ENCODE measurements at places on chromosomes 6 and 20.
A peak's percentile ranks its signal among the peaks of the same experiment; 100 is the strongest.

- no peak for DNase-seq
Observed at GRCh38 chr6:104940893-104941728, 15.8 kb upstream of the LIN28B start.

GRCh38 chr20:36823121-36823520 is 49.6 kb upstream of the DSN1 start:
- DNase-seq: no peak

GRCh38 chr6:39777661-39778060 is 14.5 kb upstream of the DAAM2 start:
- no peak for DNase-seq

GRCh38 chr20:39222101-39222500 is 260.0 kb downstream of the DHX35 start:
- DNase-seq: no peak

DNA sequence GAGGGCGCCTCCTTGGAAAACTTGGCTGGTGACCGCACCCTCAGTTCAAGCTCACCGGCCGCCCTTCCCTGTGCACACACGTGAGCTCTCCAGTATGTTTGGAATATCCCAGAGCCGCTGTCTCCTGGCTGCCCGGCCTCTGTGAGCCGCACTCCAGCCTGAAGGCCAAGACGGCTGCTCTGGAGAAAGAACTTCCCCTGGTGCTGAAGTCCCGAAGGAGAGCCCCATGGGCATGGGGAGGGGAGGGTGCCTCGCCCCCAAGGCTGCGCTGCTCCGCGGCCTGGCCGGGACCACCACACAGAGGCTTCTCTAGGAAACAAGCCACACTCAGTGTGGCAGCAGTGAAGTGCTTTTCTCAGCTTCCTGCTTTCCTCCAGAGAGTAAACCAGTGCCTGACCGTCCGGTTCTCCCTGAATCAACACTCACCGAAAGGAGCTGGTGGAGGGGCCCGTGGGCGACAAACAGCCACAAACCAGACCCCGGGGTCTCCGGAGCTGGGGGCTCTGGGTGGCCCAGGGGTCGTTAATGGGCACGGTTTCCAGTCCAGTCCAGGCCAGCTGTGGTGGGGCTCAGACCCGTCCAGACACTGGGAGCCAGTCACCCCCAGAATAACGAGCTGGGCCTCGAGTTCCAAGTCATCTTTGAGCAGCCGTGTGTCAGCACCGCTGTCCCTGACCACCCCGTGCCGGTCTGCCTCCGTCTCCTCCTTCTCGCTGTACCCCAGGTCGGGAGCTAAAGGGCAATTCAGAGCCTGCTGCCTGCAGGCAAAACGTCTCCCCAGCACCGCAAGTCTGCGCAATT is 87.4 kb upstream of the BHLHE23 start:
- DNase-seq: no peak

- DNase-seq: no peak
Observed at GRCh38 chr20:46056027-46056833, 27.2 kb downstream of the SLC12A5 start.

DNA sequence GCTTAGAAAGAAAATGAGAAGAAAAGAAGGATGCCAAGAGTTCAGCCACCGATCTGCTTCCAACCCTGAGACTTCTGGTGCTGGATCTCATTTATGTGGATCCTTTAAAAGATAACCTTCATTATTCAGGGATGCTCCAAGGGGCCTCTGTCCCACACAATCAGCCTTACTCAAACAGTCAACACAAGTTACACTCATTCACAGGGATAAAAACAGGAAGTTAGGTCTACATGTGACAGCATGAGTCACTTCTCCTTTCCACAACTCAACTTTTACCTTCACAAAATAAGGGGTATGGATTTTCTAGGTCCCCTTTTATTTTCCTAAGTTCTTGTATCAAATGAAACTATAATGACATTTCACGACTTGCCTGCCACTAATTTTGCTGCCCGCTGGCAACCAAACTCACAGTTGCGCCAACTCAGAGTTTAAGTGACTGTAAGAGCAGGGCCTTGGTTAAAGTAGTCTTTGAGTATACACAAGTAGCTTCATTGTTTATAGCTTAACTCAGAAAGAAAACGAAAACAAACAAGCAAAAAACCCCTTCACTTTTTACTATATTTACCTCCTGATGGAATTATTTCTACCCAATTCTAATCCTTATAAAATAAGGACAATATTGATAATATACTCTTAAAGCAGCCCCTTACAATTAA is 278.8 kb upstream of the RUNX2 start:
- no peak for DNase-seq

GRCh38 chr6:11766043-11766442 is 12.6 kb downstream of the ADTRP start:
- DNase-seq: no peak

- no peak for DNase-seq
Observed at GRCh38 chr6:144581812-144582537, 296.8 kb downstream of the UTRN start.

GRCh38 chr20:61382194-61382593 is 130.1 kb downstream of the CDH4 start:
- no peak for DNase-seq

GRCh38 chr6:127303917-127304316 is 37.3 kb downstream of the RNF146 start:
- DNase-seq: no peak

GRCh38 chr6:106087548-106088325 is 1.6 kb downstream of the PRDM1 start:
- DNase-seq: no peak

DNA sequence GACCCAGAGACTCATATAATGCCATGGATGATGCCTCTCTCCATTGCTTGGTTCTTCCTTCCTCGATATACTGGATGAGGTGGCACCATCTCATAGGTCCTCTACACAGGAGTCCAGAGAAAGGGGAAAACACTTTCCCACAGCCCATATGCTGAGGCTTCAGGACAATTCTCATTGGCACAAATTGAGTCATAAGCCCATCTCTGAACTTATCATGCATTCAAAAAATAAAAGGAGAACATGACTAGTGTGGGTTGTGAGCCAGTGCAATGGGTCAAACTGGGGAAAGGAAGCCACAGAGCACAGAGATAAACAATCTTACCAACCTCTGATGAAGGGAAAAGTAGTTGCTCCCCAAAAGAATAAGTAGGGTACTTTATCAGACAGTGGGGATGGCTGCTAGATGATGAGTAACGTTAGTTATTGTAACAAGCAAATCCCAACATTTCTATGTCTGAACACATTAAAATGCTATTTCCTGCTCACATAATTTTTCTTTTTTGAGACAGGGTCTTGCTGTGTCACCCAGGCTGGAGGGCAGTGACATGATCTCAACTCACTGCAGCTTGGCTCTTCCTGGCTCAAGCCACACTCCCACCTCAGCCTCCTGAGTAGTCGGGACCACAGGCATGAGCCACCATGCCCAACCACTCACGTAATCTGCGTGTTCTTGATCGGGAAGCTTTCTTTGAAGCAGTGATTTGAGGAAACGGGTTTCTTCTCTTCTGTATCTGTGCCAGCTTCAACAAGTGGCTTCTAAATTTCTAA is 27.0 kb downstream of the SOD2 start:
- no peak for DNase-seq

DNA sequence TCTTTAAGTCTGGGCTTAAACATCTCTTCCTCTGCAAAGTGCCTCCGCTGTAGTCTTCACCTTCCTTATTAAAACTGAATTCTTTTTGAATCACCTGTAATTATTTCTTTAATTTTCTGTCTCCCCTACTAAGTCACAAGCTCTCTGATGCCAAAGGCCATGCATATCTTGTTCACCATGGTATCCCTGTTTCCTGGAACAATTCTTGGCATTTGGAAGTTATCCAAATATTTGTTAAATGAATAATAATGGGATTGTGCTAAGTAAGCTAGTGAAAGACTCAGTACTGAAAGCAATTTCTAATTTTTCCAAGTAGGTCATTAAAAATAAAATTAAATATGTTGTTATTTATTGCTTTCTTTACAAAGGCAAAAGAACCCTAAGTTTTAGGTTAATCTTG is 12.2 kb downstream of the SNAP91 start:
- no peak for DNase-seq

DNA sequence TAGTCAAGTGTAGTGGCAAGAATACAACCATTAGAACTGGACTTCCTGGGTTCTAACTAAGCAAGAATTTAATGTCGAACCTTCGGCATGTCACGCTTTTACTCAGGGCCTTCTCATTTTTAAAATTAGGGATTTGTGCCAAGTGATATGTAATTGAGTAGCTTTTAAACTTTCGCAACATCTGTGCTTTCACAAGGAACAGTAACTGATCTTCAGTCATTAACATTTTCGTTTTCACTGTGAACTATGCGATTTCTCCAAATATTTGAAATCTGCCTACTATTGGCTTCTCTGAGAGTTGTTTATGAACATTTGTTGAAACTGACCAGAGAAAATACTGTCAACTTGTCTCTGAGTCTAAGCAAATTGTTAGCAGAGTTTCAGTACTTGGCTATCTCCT is 27.6 kb downstream of the GRM1 start:
- no peak for DNase-seq

GRCh38 chr6:169639653-169640278 is 62.1 kb downstream of the WDR27 start:
- no peak for DNase-seq

DNA sequence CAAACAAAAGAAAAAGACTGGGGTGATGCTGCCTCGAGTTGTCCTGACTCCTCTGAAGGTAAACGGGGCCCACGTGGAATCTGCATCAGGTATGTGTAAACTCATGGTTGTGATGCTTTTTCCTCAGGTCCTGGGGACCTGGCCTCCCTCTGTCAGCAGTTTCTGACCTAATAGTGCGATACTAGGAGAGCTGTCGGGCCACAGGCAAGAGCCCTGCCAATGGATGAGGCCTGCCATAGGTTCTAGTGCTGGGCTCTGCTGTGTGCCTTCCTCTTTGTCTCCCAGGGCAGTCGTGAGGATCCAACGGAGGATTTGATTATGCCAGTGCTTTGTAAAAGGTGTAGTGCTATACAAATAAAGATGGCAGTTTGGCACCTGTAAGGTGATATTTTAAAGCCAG is 71.2 kb downstream of the ASXL1 start:
- DNase-seq: no peak

DNA sequence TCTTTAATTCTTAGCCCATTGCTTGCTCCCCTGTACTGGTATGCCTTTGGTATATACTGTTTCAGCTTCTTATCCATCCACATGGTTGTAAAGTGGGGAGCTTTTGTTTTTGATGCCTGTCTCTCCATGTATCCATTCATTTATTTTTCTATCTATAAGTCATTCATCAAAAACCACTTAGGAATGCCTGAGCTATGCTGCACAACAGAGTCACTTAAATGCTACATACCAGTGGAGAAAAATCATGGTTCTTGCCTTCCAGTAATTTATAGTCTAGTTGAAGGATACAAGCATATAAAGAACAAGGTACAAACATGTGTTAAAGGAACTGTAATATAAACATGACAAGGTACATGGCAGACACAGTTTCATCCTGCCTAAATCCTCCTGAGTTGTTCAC is 347.3 kb downstream of the NRN1 start:
- DNase-seq: no peak

- DNase-seq: no peak
Observed at GRCh38 chr6:90450268-90450953, 136.5 kb downstream of the MAP3K7 start.

DNA sequence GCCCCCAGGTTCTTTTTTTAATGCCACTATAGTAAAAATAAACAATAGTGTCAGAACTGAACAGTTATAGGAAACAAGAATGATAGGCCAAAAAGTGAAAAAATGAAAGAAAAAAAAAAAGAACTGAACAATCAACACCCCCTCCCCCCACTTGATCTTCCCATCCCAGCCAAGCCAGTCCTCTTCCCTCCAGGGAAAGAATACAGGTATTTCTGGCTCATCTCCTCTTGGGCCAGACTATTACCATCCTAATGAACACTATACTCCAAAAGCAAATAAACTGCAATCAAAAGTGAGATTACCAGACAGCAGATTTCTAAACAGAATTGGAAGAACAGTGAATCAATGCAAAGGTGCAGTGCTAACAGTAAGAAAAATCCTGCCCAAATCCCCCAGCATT is 21.3 kb upstream of the C20orf203 start:
- no peak for DNase-seq

DNA sequence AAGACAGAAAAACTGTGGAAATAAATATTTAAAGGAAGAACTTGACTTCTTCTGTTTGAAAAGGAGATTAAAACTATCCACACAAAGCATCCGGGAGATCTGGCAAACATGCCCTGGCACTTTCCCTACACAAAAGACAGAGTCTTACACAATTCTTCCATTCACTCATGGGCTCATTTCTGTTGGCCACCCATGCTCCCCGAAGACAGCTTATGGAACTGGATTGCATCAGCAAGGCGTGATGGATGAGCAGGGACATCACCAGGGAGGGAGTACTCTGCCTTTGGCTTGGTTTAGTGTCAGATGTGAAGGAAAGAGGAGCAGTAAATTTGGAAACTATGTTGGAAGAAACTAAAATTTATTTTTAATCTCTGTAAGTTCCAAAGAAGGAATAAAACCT is 379.3 kb downstream of the CD109 start:
- DNase-seq: no peak

DNA sequence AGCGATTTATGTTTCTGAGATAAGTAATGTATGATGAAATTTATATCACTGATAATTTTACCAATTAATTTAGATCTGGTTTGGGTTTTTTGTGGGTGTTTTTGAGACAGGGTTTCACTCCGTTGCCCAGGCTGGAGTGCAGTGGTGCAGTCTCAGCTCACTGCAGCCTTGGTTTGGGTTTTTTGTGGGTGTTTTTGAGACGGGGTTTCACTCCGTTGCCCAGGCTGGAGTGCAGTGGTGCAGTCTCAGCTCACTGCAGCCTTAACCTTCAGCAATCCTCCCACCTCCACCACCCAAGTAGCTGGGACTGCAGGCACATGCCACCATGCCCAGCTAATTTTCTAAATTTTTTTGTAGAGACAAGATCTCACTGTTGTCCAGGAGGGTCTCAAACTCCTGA is 13.0 kb downstream of the MRS2 start:
- no peak for DNase-seq

GRCh38 chr6:25027221-25027916 is 91.6 kb upstream of the RIPOR2 start:
- DNase-seq: peak; percentile 47

DNA sequence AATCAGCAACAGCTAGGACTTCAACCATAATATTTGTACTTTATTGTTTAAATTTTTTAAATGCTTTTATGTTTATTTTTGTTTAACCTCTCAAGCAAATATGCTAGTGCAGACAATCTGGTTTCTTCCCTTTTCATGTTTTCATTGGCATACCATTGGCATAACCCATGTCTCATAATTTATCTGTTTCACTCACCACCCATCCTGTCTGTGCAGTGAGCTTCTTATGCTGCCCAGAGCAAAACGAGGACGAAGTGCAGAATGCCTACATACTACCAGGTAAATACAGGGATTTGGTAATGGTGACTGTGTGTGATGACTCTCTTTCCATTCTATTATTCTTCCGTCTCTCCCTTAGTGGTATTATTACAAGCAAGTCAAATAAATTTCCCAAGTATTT is 361.4 kb upstream of the KCNQ5 start:
- no peak for DNase-seq

All from stimulated activated CD4-positive, alpha-beta T cell treated with anti-CD3 and anti-CD28 coated beads, TNF-alpha, amount 100 ng/mL, for 4 hours (primary cell).